ENCODE measurements at places on chromosomes 16 and 17. TPM values are rescaled to one million over a fixed set of nuclear protein-coding genes. Genes with fewer than 3 reads are reported as not detected.

The TUBB3 gene
- total RNA-seq = 172 TPM

The CEP112 gene
- total RNA-seq = 5.9 TPM

The ITGA2B gene
- 0.25 TPM for total RNA-seq

The CACNA1H gene
- total RNA-seq = not detected

Data from M059J (cell line).